M059J (cell line): ENCODE measurements at places on chromosomes 6 and 20. TPM values are rescaled to one million over a fixed set of nuclear protein-coding genes. Genes with fewer than 3 reads are reported as not detected.

CYP21A2 gene
- total RNA-seq: not detected in 2 replicates

PSMB9 gene
- total RNA-seq: 339 and 412 TPM in 2 replicates

PRKN gene
- total RNA-seq: 0.07 TPM in 1 of 2 replicates, not detected in the other

ADAM33 gene
- total RNA-seq: 0.15 and 0.25 TPM in 2 replicates

PKHD1 gene
- 0.02 TPM in 1 of 2 replicates, not detected in the other for total RNA-seq

GRCh38 chr20:9163995-9164394, 95.1 kb downstream of the PLCB4 start:
- DNase-seq: no peak
